Anterior cingulate cortex (tissue), 58 donors: ENCODE measurements at places on chromosomes 1 and 21.

- no peak for DNase-seq
Measured at GRCh38 chr21:33750017-33750416, 107.7 kb downstream of the ITSN1 start.

DNA sequence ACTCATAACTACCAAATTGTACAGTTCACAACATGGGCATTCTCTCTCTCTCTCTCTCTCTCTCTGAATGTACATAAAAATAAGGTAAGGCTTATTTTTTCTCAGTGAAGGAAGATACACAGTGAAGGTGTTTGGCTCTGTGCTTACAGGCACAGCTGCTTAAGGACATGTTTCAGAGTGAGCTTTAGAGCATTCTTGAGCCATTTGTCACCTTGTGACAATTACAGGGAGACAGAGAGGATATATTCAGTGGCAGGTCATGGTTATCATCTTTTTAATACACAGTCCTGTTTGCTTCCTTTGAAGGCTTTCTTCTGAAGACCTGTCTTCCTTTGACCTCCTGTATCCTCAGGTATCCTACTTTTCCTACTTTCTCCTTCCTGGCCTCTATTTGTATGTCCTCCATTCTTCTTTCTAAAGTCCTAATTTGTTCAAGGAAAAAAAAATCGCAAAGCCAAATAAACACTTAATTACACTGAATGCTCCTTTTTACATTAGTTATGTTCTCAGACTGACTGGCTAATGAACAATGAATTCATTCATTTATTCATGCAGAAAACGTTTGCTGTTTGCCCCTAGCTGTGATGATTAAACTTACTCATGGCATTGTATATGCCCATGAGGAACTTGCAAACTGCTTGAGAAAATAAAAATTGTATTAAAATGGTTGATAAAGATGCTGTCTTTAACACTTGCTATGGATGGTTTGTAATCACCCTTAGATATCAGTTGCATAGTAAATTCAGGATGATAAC is 33.4 kb downstream of the HSD17B7 start:
- no peak for DNase-seq

- no peak for DNase-seq
Measured at GRCh38 chr1:153493343-153493960, 33.0 kb upstream of the S100A7 start.

- DNase-seq = no peak
Measured at GRCh38 chr1:150022357-150022756, 11.8 kb upstream of the OTUD7B start.

DNA sequence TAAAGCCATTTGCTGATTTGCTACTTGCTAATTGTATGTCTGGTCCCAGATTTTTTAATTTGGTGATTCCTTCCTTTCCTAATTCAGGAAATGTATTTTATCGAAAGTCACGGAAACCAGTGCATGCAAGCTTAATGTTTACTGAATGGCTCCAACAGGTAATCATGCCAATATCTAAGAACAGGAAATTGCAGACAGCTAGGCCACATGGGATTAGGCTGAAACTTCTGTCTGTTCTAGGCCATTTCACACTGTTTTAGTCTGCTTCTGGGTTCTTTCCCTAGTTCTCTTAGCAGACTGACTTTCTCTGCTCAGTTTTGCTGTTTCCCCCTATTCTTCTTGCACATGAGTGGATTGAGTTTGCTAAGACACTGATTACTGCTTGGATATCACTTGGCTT is 111.4 kb downstream of the NTNG1 start:
- DNase-seq = no peak

DNA sequence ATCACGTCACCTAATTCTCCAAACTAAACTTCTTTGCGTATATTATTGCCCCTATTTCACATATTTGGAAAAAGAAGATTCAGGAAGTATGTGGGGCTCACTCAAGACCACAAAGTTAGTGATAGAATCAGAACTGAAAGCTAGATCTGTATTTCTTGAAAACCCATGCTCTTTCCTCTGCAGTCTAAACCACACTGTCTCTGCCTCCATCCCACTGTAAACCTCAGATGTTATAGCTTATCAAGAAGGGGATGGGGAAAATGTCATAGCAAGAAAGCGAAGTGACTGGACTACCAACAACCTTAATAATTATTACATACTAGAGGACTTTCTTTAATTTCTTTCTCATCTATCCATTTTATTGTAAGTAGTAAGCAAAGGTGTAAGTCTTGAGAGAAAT is 257.7 kb upstream of the SGIP1 start:
- DNase-seq = no peak

DNA sequence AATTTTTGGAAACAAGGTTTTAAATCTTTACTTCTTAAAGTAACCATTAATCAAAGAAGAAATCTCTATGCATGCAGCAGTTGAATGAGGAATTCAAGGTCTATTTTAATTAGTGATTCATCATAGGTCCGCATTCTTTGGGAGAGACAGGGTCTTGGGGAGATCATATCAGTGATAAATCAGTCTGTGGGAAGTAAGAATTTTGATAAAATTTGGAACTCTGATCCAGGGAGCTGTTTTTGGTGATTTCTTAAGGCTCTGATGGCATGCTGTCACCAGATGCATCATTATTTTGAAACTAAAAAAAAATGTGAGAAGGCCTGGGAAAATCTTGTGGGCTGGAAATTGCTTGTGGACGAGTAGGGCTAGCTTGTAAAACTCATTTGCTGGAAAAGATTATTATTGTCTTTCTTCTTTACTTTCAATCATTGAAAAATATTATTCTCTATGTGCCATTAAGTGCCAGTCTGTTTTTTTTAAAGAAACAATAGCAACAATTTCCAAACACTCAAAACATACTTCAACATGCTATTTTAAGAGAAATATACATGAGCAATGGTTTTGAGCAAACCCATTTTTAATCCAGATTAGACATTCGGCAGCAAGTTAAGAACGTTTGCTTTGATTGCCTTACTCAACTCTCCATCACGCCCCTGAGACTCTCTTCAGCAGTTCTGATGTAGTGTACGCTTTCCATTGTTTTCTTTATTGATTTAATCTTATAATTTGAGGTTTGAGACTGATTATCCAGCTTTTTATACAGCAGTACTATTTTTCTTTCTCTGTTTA is 62.6 kb downstream of the ZBTB18 start:
- no peak for DNase-seq

DNA sequence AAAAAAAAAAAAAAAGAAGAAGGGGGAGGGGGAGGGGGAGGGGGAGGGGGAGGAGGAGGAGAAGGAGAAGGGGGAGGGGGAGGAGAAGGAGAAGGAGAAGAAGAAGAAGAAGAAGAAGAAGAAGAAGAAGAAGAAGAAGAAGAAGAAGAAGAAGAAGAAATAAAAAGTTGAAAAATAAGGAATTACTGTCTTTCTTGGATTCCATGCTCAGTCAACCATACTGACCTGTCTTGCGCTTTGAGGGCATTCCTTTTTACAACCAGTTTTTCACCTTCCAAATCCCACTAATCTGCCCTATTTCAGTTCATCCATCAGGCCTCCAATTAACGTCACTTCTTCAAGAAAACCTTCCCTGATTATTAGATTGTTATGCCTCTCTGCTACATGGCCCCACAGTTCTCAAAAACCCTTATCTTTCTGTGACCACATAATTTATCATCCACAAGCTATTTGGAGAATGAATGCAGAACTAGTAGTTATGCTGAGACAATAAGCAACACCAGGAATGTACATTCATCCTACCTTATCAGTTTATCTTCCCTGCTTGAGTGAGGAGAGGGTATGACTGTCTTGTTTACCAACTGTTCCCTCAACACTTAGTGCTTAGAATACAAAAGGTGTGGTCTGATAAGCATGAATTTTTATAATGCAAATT is 57.5 kb upstream of the GUCA2A start:
- DNase-seq = no peak

GRCh38 chr1:76669131-76669530 is 198.1 kb upstream of the ST6GALNAC5 start:
- no peak for DNase-seq

DNA sequence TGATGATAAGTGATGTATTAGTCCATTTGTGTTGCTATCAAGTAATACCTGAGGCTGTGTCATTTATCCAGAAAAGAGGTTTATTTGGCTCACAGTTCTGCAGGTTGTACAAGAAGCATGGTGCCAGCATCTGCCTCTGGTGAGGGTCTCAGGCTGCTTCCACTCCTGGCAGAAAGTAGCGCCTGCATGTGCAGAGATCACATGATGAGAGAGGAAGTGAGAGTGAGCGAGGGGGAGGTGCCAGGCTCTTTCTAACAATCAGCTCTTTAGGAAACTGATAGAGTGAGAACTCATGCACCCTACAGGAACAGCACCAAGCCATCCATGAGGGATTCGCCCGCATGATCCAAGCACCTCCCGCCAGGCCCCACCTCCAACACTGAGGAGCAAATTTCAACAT is 2.2 kb upstream of the FHAD1 start:
- no peak for DNase-seq

GRCh38 chr21:32322676-32323075 is 24.0 kb downstream of the MRAP start:
- DNase-seq = no peak

- no peak for DNase-seq
Measured at GRCh38 chr1:219906924-219907771, 21.2 kb downstream of the SLC30A10 start.

DNA sequence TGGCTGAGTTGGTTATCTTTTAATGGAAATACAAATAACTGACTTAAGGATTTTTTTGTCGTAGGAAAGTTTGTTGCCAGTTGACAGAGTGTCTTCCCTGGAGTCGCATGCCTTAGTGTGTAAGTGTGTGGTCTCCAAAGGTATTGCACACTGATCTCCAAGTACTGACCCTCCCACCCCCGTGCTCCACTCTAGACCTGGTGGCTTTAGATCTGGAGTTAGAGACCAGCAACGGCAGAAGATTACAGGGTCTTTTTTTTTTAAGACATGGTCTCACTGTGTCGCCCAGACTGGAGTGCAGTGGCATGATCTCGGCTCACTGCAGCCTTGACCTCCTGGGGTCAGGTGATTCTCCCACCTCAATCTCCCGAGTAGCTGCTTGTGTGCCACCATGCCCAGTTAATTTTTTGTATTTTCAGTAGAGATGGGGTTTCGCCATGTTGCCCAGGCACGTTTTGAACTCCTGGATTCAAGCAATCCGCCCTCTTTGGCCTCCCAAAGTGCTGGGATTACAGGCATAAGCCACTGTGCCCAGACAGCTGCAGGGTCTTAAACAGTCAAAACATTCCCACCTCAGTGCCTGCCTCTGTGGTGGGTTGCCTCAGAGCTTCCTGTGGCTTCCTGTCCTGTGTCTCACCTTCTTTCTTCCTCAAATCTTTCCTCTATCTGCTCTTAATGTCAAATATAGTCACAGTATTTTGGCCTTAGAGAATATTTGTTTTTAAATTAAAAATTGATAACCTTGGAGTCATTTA is 6.9 kb downstream of the TRAPPC10 start:
- DNase-seq = no peak

DNA sequence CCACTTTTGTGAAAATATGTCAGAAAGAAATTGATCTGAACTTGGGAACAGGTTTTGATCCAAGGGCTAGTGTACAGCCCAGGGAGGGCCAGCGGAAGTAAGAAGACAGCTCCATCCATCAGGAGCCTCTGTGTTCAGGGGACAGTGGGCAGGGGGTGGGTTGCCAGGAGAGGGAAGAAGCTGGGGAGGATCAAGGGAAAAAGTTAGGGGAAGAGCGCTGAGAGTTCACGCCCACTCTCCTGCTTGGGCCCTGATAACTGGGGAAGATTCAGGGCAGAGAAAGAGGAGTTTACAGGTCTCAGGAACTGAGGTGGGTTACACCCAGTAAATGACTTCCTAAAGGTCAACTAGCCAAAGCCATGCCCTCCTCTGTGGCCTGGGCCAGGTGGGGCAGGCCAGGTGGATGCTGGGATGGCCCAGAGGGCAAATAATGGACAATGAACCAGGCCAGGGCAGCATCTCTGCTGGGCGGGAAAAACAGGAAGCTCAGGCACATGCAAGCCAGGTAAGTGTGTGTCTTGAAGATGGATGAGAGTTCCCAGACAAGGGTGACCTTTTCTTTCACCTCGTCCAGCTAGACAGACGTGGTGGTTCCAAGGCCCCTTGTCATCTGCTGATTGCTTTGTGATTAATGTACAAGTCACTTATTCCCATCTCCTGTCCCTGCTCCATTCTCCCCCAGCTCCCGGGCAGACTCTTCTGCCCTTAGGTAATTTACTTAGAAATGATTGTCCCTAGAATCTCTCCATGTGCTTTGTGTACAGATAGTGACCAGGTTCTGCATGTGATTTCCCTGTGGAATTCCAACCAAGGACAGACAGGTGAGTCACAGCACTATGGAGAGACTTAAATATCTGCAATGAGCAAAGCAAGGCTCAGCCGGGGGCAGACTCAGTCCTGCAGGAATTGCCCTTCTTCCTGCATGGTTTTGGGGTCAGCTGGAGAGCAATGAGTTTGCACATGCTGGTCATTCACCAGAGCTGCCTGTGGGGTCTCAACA is 57.0 kb downstream of the MDM4 start:
- DNase-seq = no peak

GRCh38 chr1:38292969-38293368 is 246.4 kb upstream of the POU3F1 start:
- no peak for DNase-seq
